ENCODE measurements at places on chromosomes 11 and 22.

- no peak for DNase-seq
Measured at GRCh38 chr11:126968915-126969314, 31.7 kb downstream of the KIRREL3 start.

DNA sequence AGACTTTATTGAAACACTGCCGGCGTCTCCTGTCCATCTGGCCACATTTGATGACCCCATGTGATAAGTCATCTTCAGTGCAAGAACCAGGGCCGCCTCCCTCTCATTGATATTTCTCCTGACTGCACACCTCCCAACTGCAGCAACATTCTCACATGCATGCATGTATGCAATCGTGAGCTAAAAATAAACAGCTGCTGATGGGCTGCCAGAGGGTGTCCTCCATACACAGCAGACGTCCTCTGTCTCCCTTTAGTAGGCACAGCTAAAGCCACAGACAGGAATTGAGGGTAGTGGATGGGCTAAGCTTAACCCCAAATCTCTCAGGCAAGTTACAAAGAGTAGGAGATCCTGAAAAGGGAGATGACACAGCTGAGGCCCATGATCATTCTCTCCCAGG is 106.7 kb upstream of the HSD17B12 start:
- DNase-seq = no peak

- no peak for DNase-seq
Measured at GRCh38 chr11:679271-680207, 15.5 kb downstream of the DEAF1 start.

GRCh38 chr11:19276859-19277808 is 36.4 kb upstream of the E2F8 start:
- DNase-seq = no peak

DNA sequence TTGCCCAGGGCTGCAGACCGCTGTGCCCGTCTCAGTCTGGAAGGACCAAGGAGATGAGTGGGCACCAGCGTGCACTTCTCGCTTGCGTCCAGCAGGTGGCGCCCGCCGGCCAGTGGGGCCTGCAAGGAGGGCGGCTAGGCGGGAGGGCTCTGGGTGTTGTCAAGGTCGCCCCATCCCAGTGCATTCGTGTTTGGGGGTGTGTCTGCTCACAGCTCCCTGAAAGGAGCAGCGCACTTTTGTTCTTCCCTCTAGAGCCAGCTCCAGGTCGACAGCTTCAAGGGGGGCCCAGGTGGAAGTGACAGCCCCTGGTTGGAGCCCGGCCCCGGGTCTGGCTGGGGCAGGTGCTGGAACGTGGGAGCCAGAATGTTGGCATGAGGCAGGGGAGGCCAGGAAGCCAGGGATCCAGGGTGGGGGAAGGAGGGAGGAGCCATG is 23.4 kb upstream of the MPPED1 start:
- DNase-seq = peak; percentile 63

DNA sequence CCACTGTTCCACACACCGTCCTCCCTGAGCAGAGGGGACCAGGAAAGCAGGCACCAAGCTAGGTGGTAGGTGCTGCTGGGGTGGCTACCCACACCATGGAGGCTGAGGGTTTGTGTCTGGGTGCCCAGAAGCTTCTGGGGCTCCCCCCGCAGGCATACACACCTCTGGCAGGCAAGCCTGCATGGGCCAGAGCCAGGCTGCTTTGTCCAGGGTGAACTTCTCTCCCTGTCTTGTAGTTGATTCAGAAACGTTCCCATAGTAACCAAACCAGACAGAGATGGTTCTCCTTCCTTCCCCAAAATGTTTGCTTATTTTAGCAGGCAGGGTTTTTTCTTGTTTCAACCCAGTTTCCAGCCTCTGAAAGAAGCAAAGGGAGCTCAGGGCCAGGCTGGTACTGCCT is 40.9 kb upstream of the SUSD2 start:
- no peak for DNase-seq

DNA sequence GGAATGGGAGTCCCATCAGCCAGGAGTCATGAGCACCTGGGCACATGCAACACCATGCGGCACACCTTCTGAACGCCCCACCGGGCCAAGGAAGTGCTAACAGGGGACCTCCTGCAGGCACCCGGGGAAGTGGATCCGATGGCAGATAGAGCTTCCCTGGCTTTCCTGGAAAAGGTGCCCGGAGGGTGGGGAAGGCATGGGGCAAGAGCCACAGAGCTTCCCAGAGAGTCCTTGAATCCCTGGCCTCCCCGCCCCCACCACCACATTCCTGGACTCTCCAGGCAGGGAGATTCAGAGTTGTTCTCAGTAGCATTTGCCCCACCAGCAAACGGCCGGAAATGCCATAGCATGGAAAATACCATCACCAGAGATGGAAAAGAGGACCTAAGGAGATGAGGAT is 8.3 kb downstream of the TRIM29 start:
- DNase-seq = no peak

GRCh38 chr22:32842486-32842885 is 41.0 kb downstream of the TIMP3 start:
- no peak for DNase-seq

GRCh38 chr11:47941907-47942558 is 38.3 kb upstream of the PTPRJ start:
- no peak for DNase-seq

DNA sequence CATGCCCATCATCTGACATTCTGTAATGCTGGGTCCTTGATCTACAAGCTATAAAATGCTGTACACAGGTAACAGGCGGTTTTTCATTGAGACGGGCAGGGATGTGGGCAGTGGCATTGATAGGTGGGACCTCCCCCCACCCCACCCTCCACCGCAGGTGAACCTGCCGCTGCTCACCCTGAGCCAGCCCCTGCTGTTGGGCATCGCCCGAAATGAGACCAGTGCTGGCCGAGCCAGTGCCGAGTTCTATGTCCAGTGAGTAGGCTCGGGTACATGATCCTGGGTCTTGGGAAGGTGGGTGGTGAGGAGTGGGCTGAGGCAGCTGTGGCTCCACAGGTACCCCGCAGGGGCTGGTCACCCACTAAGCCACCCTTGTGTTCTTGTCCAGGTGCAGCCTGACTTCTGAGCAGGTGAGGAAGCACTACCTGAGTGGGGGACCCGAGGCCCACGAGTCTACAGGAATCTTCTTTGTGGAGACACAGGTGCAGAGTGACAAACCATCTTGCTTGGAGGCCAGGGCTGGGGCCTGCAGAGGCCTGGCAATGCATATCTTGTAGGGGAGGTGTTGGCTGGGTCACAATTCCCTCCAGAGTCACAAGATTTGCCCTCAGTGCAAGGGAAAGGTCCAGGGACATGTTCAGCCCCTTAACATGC is 1.1 kb upstream of the DNAJC4 start:
- DNase-seq = no peak

DNA sequence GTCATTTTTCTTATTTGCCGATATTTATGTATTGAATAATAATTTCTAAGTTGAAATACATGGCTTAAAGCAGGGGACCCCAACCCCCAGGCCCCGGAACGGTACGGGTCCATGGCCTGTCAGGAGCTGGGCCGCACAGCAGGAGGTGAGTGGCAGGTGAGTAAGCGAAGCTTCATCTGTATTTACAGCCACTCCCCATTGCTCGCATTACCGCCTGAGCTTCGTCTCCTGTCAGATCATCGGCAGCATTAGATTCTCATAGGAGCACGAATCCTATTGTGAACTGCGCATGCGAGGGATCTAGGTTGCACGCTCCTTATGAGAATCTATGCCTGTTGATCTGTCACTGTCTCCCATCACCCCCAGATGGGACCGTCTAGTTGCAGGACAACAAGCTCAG is 4.5 kb downstream of the ZMAT5 start:
- no peak for DNase-seq

DNA sequence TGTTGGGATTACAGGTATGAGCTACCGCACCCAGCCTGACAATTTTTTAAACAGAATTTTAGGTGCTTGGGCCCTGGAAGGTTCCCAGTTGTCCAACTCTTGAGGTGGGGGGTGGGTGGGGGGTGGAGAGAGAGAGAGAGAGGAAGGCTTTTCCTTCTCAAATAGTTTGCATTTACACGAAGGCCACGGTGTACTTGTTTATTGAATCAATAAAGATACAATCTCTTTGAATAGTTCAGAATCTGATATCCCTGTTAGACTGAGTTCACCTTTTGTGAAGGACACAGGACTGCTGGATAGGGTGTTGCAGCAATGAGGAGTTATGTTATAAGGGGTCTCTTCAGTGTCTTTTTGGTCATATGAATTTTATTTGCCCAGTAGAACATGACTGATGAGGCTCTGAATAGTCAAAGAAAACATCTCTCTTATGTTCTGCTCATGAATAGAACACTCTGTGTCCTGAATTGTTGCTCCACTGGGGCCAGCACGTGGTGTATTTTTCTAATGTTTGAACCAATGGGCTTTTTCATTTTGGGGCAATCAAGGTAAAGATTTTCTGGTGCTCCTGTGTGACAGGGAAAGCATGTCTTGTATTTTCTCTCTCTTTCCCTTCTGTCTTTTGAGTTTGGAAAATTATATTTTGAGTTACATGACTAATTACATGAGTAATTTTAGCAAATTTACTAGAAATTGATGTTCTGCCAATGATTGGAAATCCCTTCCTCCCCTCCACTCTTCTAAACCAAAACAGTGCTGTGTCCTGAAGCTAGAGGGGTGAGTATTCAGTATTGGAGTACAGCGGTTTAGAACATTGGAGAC is 61.7 kb downstream of the PTPRJ start:
- DNase-seq = no peak

DNA sequence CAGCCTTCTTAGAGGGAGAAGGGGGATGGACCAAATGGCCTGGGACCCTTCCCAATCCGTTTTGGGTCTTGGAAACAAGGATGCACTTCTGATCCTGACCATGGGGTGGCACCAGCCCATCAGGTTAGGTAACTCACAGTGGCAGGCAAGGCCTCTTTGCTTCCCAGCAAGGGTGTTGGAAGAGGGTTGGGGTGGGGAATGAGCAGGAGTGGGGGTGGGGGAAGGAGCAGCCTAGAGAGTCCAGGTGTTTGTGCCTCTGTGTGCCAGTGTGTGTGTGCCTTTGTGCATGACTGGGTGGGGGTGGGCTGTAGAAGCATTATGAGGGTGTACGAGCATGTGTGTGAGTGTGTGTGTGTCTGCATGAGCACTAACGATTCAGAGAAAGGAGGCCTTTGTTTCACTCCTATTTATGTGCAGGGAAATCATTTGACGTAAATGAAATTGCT is 213.1 kb downstream of the INSC start:
- peak; percentile 10 for DNase-seq

Data from activated CD4-positive, alpha-beta T cell treated with anti-CD3 and anti-CD28 coated beads for 24 hours (primary cell).